ENCODE measurements at places on chromosomes 12 and 14.
A peak's percentile ranks its signal among the peaks of the same experiment; 100 is the strongest.

- DNase-seq: peak; percentile 14
These were observed 288.2 kb upstream of the TMPO start for GRCh38 chr12:98227162-98227561.

DNA sequence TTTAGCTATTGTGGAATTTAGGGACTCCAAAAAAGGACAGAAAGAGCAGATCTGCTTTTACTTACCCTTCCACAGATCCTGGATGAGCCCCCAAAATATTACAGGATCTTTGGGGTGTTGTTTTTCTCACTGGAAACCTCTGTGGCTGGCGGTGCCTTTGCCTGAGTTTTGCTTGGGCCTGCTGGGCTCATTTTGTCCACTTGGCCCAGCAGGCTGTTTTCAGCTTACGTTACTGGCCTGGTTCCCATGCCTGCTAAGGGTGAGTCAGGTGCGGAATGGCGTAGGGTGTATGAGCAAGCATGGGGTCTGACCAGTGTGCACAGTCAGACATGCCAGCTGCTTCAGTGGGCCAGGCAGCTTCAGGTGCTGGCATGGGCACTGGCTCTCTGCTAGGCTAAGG is 45.8 kb downstream of the HSD17B6 start:
- peak; percentile 17 for DNase-seq

GRCh38 chr14:61602003-61602732 is 93.1 kb upstream of the HIF1A start:
- DNase-seq: no peak

DNA sequence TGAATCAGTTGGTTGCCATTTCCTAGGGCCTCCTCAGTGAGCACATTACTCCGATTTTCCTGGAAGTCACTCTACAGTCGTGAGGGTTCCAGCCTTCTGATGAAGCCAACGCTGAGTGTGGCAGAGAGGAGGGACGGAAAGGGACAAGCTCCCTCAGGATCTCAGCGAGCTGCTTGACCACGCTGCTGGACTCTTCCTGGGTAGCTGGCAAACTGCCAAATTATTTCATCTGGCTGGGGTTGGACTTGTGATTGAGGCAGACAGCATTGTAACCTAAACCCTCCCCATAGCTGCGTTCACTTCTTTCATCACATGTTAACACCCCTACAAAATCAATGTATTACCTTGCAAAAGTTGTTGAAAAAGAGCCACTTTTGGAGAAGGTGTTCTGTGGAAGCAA is 69.6 kb upstream of the CHST11 start:
- no peak for DNase-seq

- DNase-seq: peak; percentile 15
These were observed 85.4 kb downstream of the HECTD1 start for GRCh38 chr14:31122098-31122611.

Data from bronchial epithelial cell (primary cell).